Natural killer cell treated with Interleukin-12 subunit alpha and Interleukin-12 subunit beta and Interleukin-15 and Interleukin-18, amount 100 ng/mL, for 72 hours (primary cell): ENCODE measurements at places on chromosomes 1 and 21.

DNA sequence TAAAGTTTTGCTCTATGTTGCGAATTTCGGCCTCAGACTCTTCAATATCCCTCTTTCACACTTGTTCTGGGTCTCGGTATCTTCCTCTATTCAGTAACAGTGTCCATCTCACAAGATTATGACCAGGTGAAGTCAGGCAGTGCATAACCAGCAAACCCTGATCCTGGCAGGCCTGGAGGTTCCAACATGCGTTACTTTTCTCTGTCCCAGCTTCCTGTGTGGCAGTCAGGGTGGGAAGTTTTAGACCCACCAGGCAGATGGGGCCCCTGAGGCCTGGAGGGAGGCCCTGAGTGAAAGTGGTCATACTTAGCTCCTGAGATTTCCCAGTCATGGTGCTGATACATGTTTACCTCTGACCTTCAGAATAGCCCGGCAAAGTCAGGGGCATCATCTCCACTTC, 5.1 kb downstream of the TMEM61 start:
- no peak for DNase-seq

DNA sequence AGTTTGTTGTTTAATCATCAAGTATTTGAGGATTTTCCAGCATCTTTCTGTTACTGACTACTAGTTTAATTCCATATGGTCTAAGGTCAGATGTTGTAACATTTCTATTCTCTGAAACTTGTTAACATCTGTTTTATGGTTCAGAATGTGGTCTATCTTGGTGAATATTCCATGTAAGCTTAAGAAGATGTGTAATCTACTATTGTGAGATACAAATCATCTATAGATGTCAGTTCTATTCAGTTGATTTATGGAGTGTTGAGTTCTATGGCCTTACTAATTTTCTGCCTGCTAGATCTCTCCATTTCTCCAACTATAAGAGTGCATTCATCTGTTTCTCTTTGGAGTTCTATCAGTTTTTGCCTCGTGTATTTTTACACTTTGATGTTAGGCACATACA, 31.5 kb downstream of the WARS2 start:
- no peak for DNase-seq

GRCh38 chr1:239899747-239900146, 191.9 kb upstream of the FMN2 start:
- DNase-seq: no peak

GRCh38 chr1:212255705-212256307, 29.4 kb upstream of the PPP2R5A start:
- DNase-seq: no peak

- DNase-seq: no peak
Measured at GRCh38 chr1:36715797-36716196, 233.1 kb upstream of the CSF3R start.

GRCh38 chr1:222420633-222421032, 127.3 kb downstream of the HHIPL2 start:
- no peak for DNase-seq

GRCh38 chr1:2969845-2970291, 51.4 kb upstream of the ACTRT2 start:
- DNase-seq: no peak

- DNase-seq: no peak
Measured at GRCh38 chr1:53600561-53600960, 138.4 kb downstream of the GLIS1 start.

- no peak for DNase-seq
Measured at GRCh38 chr1:40706626-40707025, 15.1 kb downstream of the NFYC start.

DNA sequence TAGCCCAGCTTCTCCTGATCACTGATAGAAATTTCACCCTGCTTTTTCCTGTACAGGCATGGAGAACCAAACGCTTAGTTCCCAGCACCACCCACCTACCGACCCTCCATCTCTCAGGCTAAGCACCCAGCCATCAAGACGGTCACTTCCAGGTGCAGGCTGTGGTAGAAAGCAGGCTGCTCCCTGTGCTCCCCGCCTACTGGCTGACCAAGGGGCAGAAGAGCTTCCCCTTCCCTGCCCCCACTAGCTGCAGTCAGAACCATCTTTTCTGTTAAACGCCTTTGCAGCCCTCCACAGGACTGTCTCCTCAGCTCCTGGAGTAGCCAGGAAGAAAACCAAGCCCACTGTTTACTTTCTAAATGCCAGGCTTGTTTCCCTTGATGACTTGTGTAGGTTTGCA, 23.0 kb downstream of the SPATA46 start:
- DNase-seq: no peak

- DNase-seq: no peak
Measured at GRCh38 chr1:1760345-1760650, 18.0 kb downstream of the NADK start.

GRCh38 chr21:42381347-42381984, 14.4 kb downstream of the TMPRSS3 start:
- DNase-seq: no peak

DNA sequence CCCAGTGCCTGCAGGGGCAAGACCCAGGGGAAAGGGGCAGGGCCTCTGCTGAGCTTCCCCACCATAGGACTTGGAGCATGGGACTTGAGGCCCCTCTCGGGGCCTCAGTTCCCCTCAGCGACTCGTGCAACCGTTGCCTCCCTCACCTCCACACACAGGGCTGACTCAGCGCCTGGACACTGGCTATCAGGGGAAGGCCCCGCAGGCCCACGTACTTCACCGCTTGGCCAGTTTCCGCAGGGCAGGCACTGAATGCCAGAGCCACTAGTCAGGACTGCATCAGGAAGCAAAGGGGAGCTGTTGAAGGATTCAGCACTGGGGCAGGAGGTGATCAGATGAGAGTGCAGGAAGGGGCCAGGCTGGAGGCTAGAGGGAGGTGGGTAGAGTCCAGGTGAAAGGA, 15.5 kb upstream of the FAM131C start:
- DNase-seq: no peak

DNA sequence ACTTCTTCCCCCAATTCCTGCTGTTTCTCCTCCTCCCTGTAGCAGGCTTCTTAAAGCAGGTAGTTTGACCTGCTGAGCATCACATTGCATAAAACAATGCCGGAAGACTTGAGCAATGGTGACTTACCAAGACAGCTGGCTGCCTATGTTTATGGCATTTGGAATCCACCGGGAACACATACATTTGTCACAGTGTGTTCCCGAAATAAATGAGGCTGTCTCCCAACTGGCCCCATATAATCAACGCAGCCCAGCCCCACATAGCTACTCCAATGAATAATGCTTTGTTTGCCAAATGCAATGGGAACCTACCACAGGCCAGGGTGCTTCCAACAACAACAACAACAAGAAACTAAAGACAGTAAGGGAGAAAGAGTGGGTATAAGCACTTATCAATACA, 186.1 kb upstream of the MAP1LC3C start:
- DNase-seq: no peak

DNA sequence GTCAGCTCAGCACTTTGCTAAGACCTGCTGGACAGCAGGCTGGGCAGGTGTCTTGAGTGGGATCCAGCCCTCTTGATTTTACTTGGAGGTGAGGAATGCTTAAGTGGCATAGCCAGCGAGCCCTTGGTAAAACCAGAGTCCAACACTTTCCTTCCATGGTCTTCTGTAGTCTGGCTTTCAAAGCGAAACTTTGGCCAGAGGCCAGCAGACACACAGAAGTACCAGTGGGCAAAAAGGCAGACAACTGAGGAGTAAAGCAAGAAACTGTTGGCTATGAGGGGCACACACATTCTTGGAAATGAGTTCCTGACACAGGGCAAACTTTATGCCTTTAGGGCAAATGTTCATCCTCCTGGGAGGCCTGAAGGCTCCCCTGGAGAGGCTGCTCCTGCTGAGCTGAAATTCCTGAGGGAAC, 281.0 kb upstream of the POU3F1 start:
- no peak for DNase-seq

DNA sequence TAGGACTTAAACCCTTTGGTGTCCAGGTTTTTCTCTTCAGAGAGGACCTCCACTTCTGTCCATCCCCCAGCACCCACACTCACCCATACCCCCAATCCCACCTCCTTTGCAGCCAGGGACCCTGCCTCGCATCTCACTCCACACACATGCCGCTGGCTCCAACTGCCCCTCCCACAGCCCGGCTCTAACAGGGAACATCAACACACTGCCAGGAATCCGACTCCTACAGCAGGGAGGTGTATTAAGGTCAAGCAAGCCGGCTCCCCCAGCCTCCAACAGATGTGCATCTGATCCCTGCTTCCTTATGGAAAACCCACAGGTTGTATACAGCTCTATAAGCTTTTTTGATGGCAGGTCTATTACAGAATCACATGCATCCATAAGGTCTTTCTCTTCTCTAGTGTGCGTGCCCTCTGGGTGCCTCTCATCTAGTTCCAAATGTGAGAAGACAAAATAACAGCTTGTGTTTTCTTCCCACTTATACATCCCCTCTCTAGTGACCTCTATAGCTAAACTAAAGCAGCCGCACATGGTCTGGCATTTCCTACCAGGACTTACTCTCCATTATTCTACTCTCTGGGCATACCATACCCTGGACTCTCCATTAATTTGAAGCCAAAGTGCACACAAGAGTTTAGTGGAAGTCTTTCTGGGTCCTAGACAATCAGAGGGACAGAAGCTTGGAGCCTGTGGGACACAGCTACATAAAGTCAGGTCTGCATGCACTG, 16.3 kb downstream of the PIK3C2B start:
- DNase-seq: no peak

- DNase-seq: no peak
Measured at GRCh38 chr1:28421744-28422143, 52.2 kb downstream of the PHACTR4 start.

DNA sequence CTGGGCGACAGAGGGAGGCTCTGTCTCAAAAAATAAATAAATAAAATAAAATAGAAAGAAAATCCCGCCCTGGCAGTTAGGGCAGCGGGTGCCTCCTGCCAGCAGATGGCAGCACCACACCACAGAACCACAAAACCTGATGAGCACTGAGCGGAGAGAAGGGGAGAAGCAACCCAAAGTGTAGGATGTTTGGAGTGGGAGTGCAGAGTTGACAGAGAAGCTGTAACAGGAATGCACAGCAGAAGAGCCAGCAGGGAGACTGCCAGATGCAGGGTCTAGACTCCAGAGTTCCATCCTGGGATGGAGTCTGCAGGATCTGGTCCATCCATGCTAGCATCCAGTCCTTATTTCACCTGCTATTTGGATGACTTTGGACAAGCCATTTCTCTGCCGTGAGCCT, 29.7 kb upstream of the KIRREL1 start:
- no peak for DNase-seq

DNA sequence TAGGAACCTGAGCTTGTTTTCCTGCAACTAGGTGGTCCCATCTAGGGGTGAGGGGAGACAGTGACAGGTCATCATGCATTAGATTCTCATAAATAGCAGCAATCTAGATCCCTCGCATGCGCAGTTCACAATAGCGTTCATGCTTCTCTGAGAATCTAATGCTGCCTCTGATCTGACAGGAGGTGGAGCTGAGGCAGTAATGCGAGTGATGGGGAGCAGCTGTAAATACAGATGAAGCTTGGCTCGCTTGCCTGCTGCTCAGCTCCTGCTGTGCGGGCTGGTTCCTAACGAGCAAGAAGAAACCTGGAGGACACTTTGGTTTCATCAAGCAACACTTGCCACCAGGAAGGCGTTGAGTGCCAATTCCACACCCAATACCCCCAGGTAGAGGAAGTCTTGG, 95.1 kb upstream of the OLIG2 start:
- DNase-seq: no peak

DNA sequence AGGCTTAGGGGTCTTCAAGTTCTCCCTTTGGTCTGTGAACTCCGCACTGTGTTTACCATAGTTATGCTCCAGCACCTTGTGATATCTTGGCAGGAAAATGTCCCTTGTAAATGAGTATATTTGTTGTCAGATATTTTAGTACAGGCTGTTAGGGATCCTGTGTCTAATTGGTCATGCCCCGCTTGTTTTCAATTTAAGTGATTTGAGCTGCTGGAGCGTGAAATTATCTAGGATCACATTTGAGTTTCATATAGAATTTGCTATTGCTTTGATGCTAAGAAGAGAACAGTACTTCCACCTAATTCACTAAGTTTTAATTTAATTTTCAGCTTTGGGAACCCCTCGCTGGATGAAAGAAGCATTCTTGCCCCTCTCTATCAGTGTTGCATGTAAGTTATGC, 15.4 kb upstream of the TOR3A start:
- DNase-seq: no peak

- no peak for DNase-seq
Measured at GRCh38 chr1:14238472-14239307, 359.8 kb upstream of the KAZN start.

- DNase-seq: no peak
Measured at GRCh38 chr1:42971841-42972291, 13.2 kb upstream of the SLC2A1 start.

GRCh38 chr1:6177681-6178380, 2.3 kb downstream of the CHD5 start:
- DNase-seq: no peak

GRCh38 chr1:235984041-235984825, 80.7 kb downstream of the NID1 start:
- DNase-seq: no peak

GRCh38 chr1:172549621-172550280, 16.8 kb downstream of the SUCO start:
- no peak for DNase-seq

- no peak for DNase-seq
Measured at GRCh38 chr1:225480825-225481434, 53.1 kb upstream of the LBR start.

DNA sequence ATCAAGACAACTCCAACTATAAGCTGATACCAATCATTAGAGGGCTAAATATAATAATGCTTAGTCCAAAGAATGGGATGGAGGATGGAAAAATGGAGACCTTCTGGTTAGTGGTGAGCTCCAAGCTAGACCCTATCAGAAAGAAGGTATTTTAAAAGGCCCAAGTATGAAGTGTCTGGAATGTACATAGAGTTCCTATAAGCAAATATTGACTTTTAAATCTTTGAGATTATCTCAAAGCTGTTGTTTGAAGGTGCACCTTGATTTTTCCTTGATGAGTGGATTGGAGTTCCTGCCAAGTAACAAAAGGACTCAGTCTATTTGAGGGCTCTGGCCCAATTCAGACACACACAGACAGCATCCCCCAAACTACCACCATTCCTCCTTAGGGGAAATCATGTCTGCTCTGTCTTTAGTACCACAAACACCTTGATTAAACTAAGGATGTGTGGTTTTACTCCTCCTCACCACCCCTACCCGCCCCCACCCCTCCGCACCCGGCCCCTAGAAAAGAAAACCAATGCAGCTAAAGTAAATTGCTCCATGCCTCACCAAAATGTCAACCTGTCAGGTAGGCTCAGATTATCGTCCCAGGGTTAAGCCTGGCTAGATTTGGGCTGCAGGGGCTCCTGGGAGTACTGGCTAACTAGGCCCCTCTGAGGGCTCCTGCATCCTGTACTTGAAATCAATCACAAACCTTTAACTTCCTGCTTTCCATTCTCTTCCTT, 59.4 kb downstream of the CDC7 start:
- DNase-seq: no peak

- no peak for DNase-seq
Measured at GRCh38 chr1:115677182-115677555, 35.4 kb downstream of the VANGL1 start.

GRCh38 chr1:90721210-90722194, 4.4 kb upstream of the BARHL2 start:
- no peak for DNase-seq

- DNase-seq: no peak
Measured at GRCh38 chr21:38667291-38667870, 138.3 kb upstream of the ETS2 start.
